ENCODE measurements at places on chromosomes 16 and 17.

DNA sequence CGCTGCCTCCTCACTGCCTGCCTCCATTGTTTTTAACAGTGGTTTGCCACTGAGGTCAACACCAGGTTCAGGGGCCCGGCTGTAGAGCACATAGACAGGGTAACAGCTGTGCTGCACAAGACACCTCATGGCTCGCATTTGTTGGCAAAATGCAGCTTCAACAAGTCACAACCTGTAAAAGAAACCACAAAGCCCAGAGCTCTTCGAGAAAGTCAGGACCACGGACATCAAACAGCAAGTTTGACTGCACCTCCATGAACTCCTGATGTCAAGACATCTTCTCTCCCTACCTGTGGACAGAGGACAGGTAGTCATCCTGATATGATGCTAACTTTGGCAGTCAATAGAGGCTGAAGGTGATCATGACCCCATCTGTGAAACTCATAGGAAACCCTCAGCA is 142.4 kb upstream of the SOX9 start:
- no peak for DNase-seq
- no peak overlapping the region for H3K4me3 ChIP-seq
- no peak overlapping the region for H3K27ac ChIP-seq

DNA sequence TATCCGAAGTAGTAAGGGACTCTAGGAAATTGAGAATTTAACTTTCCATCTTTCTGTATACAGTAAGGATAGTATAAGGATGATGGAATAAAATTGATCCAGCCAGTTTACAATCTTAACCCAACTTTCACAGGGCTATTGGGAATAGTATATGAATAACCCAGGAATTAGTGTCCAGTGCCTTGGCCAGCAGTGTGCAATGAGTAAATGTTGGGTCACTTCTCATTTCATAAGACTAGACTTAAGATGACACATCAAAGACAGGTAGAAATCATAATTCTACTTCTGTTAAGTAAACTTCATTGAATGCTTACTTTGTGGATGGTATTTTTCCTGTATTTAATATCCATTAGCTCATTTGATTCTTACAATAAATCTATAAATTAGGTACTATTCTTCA is 949.6 kb upstream of the GOT2 start:
- H3K36me3 ChIP-seq = no peaks in the 10 kb centered on the region
- no peaks in the 10 kb centered on the region for H3K27me3 ChIP-seq
- no peak for DNase-seq
- H3K4me3 ChIP-seq = no peak overlapping the region

DNA sequence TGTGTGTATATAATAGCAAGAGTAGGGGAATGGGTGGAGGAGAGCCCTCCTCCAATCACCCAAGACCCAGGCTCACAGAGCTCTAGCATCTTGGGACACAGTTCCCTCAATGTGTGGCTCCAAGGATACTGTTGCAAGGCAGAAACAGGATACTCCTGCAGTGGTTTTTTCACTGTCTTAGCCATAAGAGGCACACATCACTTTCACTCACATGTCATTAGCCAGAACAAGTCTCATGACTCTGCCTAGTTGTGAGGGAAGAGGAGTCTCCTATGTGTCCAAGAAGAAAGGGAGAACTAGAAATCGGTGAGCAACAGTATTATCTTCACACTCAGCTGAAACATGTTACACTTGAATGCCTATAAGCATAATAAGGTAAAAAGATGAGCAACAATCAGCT is 11.1 kb upstream of the NUDT7 start:
- no peak overlapping the region for H3K27ac ChIP-seq
- H3K4me1 ChIP-seq = no peaks in the 10 kb centered on the region
- no peaks in the 10 kb centered on the region for H3K27me3 ChIP-seq

DNA sequence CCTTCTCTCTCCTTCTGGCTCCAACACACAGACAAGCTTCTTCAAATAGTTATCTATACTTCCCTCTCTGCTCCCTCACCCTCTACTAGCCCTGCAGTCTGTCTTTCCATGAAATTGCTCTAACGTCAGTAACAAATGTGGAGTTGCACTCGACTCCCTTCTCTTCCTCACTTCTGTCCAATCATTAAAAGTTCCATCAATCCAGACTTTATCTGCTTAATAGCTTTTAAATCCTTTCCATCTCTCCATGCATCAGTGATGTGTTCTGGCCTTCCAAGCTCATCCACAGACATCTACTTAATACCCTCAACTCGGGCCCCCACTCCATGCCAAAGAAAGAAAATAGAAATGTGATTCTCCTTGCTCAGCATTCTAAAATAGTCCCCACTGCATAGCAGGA is 422.1 kb upstream of the CDH5 start:
- no peak overlapping the region for H3K27ac ChIP-seq
- H3K4me1 ChIP-seq = no peaks in the 10 kb centered on the region
- no peak for DNase-seq
- H3K4me3 ChIP-seq = no peak overlapping the region
- H3K36me3 ChIP-seq = no peaks in the 10 kb centered on the region

- H3K27ac ChIP-seq = no peak overlapping the region
- no peaks in the 10 kb centered on the region for H3K4me1 ChIP-seq
- H3K27me3 ChIP-seq = peaks cover 67% of the 10 kb centered on the region
Observed at GRCh38 chr17:79749156-79749815, 18.5 kb downstream of the ENPP7 start.

- H3K4me3 ChIP-seq = no peak overlapping the region
- H3K36me3 ChIP-seq = no peaks in the 10 kb centered on the region
- H3K4me1 ChIP-seq = no peaks in the 10 kb centered on the region
- DNase-seq = no peak
- H3K27ac ChIP-seq = no peak overlapping the region
Observed at GRCh38 chr16:13080531-13080930, 179.1 kb downstream of the SHISA9 start.

DNA sequence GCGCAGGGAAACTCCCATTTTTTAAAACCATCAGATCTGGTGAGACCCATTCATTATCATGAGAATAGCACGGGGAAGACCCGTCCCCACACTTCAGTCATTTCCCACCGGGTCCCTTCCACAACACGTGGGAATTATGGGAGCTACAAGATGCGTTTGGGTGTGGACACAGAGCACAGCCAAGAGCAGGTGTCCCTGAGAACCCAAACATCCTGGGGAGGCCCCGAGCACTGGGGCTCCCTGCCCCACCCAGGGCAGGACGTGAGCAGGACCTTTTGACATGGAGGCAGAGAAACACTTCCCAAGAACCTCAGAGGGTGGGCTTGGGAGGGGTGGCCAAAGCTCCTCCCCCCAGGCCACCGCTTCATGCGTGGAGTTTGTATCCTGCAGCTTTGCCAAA is 89.9 kb upstream of the DNAH17 start:
- DNase-seq = no peak
- H3K27me3 ChIP-seq = no peaks in the 10 kb centered on the region
- H3K27ac ChIP-seq = no peak overlapping the region
- no peak overlapping the region for H3K4me3 ChIP-seq
- H3K36me3 ChIP-seq = no peaks in the 10 kb centered on the region

DNA sequence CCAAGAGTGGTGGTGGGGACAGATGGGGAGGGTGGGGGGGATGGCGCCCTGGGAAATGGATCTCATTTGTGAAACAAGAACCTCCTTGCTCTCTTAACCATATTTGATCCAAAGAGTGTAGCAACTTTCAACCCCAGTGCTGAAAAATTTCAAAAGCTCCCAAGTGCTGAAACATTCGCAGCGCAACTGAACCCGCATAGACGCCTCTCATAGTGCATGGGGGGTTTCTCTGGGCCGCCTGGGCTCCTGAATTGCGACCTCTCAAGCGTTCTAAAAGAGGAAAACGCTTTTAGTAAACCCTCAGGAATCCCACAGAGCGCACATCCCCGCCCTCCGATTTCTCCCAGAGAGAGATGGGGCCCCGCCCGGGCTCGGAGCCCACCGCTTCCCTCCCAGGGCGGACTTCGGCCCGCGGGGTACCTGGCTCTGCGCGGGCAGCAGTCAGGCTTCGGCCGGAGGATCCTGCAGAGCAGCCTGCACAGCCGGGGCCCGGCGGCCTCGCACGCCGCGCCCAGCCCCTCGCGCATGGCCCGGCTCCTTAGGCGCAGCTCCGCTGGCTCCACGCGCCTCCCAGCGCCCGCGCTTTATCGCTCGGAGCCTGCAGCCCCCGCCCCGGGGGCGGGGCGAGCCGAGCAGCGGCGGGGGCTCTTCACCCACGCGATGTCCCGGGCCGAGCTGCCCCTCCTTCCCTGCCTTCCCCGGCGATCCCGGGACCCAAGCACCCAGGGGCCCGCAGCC is 7.0 kb downstream of the NOS2 start:
- H3K36me3 ChIP-seq = no peaks in the 10 kb centered on the region
- H3K4me1 ChIP-seq = peaks cover 5% of the 10 kb centered on the region
- H3K4me3 ChIP-seq = peak overlapping the region; percentile 40
- H3K27me3 ChIP-seq = peaks cover 18% of the 10 kb centered on the region

DNA sequence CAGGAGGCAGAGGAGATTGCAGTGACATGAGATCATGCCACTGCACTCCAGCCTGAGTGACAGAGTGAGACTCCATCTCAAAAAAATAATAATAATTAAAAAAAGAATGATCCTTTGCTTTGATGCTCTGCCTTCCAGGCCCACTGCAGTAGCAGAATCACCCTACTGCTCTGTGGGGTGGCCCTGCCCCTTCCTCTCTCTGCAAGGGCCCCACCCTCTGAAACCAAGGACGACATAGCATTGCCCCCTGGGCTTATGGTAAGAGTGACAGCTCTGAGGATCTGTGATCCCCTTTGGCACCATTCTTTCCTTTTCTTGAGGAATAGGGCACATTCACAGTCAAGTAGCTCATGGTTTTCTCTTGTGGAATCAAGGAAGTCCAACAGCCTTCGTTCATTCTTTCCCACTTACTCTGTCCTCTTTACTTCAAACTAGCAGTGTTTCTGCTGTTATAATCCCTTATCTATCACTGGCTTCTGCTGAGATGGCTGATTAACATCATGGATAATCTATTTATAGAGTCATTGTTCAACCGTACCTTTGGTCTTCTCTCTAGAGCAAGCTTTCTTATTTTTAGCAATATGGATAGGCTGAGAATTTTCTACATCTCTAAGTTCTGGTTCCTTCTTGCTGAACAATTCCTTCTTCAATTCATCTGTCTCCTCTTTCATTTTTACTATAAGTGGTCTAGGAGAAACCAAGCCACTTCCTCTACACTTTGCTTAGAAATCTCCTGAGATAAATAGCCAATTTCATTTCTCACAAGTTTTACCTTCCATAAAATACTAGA is 14.1 kb downstream of the RAD51C start:
- peaks cover 18% of the 10 kb centered on the region for H3K36me3 ChIP-seq
- no peaks in the 10 kb centered on the region for H3K27me3 ChIP-seq
- no peaks in the 10 kb centered on the region for H3K4me1 ChIP-seq
- H3K4me3 ChIP-seq = no peak overlapping the region
- no peak for DNase-seq

DNA sequence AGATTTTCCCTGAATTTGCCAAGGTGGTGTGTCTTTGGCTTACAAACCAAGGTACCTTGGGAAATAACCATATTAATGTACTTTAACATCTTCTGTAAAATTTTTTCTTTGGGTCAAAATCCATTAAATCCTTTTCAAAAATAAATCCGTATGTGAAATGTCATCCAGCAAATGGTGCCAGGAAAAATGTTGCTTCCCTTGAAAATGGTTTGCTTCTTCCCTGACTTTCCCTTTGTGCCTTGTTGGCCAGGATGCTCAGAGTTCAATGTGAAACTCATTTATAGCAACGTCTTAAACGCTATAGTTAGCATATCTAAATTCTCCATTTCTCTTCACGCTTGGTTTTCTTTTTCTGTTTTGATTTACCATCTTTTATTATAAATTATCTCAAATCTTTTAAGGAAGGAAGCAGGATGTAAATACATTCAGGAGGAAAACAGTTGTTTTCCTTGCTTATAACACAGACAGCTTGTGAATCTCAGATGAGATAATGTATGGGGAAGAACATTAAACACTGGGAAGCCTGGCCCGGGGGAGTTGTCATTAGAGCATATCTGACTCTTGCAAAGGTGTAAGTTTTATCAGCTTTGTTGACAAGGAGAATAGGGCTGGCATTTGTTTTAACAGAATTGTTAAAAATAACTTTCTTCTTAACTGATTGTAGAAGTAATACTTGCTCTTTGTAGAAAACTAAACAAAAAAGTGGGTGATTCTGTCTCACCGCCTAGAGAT is 42.1 kb downstream of the GPRC5B start:
- H3K4me1 ChIP-seq = peaks cover 26% of the 10 kb centered on the region
- DNase-seq = no peak
- H3K4me3 ChIP-seq = no peak overlapping the region

- no peaks in the 10 kb centered on the region for H3K27me3 ChIP-seq
- H3K36me3 ChIP-seq = no peaks in the 10 kb centered on the region
- H3K27ac ChIP-seq = no peak overlapping the region
- no peaks in the 10 kb centered on the region for H3K4me1 ChIP-seq
- no peak for DNase-seq
- H3K4me3 ChIP-seq = no peak overlapping the region
Observed at GRCh38 chr17:54694287-54694887, 206.3 kb upstream of the TOM1L1 start.

- H3K27ac ChIP-seq = no peak overlapping the region
- no peak overlapping the region for H3K4me3 ChIP-seq
- no peaks in the 10 kb centered on the region for H3K27me3 ChIP-seq
- H3K36me3 ChIP-seq = peaks cover 55% of the 10 kb centered on the region
- H3K4me1 ChIP-seq = peaks cover 8% of the 10 kb centered on the region
Observed at GRCh38 chr17:67162771-67163170, 82.2 kb downstream of the HELZ start.

DNA sequence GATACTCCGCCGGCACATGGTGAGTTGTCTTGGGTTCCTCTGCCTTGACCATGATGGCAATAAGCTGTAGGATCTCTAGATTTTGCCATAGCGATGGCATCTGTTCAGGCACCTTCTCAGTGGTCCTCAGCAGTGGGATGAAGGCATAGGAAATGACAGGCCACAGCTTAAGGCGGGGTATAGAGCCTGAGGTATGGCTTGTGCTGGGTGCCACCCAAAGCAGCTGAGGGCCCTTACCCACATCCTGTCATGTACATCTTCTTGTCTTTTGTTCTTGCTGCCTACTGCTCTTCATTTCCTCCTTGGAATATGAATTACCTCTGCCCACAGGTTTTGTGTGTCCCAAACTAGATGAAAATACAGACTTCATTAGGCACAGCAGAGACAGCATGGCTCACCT is 29.5 kb downstream of the KAT7 start:
- peaks cover 36% of the 10 kb centered on the region for H3K4me1 ChIP-seq
- H3K4me3 ChIP-seq = no peak overlapping the region
- H3K27ac ChIP-seq = no peak overlapping the region
- H3K27me3 ChIP-seq = no peaks in the 10 kb centered on the region
- no peak for DNase-seq

DNA sequence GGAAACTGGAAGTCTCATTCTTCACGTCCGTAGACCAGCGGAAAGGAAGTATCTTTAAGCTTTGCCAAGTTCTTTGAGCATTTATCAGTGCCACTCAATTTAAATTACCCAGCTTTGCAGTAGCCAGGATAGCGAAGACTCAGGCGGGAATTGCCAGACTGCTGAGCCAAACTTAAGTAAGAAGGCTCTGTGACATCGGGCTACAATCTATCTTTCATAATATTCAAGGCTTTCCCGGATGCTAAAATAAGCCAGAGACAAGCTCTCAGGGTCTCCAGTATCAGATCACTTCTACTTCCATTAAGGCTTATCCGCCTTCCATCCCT is 436 bp upstream of the BRIP1 start:
- peaks cover 13% of the 10 kb centered on the region for H3K4me1 ChIP-seq
- peak overlapping the region; percentile 84 for H3K27ac ChIP-seq
- H3K27me3 ChIP-seq = no peaks in the 10 kb centered on the region
- H3K36me3 ChIP-seq = peaks cover 19% of the 10 kb centered on the region
